IMR-90 (cell line): ENCODE measurements at places on chromosomes 4 and X.

DNA sequence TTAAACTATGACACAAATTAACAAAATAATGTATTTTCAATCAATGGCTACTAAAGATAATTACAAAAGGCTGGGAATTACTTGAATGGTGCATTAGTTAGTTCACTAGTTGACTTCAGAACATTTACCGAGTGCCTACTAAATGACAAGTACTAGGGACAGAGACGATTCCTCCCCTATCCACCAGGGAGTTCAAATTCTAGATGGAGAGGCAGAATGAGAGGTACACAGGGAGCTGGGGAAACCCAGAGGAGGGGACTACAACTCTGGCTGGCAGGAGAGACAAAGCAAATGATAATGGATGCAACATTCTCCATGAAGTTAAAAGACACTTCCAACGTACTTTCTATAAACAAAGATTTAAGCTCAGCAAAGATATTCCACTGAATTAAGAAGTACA lies 43.1 kb upstream of the MCF2 start:
- no peak for DNase-seq

- DNase-seq: peak; percentile 89
Measured at GRCh38 chrX:10173331-10173900, 16.6 kb downstream of the CLCN4 start.

GRCh38 chr4:63906660-63907183 lies 502.5 kb downstream of the TECRL start:
- DNase-seq: no peak

DNA sequence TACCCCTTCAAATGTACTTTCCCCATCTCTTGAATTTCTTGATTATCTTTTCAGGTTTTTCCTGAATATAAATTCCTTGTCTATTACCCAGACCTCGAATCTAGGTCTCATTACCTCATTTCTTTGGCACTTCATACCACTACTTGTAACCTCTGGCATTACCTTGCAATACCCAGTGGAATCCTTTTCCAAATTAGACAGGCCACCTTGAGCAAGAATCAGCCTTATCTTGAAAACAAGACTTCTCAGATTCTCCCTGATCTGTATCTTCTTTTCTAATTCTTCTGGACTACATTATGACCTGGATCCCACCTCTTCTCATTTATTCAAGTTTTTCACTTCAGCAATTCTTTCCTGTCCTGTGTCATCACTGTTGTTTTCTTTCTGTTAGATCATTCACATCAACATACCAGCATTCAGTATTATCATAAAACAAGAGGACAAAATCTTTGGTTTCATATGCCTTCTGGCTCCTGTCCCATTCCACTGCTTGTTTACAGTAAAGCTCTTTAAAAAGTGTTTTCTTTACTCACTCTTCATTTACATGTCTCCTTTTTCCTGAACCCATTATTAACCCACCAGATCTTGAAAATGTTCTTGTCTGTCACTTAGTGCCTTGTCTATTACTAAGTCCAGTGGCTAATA lies 275.6 kb upstream of the HS3ST1 start:
- DNase-seq: peak; percentile 43

- no peak for DNase-seq
Measured at GRCh38 chr4:140875746-140876452, 119.7 kb upstream of the TBC1D9 start.

DNA sequence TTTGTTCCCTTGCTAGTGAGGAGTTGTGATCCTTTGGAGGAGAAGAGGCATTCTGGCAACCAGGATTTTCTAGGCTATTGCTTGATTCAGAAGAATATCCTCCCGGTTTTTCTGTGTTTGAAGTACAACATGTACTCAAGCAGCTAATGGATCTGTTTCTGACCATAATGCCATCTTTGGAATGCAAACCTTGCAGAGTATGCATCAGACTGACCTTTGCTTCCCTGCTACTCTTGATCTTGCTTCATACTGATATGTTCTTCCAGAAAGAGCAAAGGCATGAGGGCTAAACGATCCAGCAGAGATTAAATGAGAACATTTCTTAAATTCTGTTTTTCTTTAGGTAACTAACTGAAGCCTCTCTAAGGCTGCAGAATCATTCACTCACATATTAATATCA lies 265.4 kb upstream of the SLC7A11 start:
- DNase-seq: peak; percentile 69

GRCh38 chr4:52848254-52848653 lies 13.9 kb upstream of the RASL11B start:
- no peak for DNase-seq

DNA sequence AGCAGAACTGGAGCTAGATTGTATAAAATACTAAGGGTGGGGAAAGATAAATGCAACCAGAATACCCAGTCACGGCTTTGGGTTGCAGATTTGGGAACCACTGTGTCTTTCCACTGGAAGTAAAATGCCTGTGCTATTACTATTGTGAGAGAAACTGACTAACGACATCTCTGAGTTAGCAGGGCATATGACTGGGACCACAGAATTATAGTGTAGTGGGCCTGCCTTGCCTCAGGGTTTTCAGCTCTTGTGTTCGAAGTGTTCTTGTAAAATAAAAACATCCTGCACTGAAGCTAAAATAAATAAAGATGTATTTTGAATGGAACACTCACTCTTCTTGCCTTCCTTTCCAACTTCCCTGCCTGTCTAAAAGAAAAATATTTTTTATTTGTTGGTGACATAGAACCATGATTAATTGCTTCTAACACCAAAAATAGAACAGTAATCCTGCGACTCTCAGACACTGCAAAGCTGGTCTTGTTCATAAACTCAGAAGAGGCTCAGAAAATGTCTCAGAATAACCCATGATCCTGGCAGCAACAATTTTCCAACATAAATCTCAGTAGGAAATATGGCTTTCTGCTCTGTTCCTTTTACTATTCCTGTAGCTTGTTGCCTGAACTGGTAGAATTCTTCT lies 104.2 kb downstream of the FAM47B start:
- no peak for DNase-seq

DNA sequence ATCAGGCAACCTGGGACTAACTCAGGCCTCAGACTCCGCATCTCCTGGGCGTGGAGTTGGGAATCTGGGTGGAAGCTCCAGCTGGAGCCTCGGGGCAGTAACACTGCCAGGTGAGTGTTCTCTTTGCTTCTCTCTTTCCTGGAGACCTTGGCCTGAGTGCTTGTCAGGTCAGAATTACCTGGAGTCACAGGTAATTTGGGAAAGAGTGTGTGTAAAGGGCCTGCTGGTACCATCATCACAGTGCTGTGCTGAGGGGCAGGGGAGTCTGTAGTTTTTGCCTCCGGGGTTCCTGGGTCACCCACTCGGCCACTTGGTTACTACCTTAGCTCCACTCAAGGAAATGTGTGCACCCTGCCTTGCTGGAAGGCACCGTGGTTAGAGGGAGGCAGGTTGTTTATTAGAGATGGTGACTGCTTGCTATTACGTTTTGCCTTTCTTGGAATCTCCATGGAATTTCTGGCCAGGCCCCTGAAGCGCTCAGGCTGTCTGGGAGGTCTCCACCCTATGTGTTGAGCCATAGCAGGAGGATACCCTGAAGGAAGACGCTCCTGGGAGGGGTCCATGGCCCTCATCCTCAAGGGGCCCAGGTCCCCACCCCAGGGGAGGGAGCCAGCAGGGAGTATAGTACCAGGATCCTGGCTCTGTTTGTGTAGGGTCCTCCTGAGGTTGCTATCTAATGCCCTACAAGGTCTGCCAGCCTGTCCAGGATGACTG lies 2.9 kb downstream of the GPR78 start:
- no peak for DNase-seq

- DNase-seq: peak; percentile 75
Measured at GRCh38 chrX:40169193-40170101, 71.7 kb upstream of the BCOR start.

- no peak for DNase-seq
Measured at GRCh38 chr4:22848332-22848731, 155.6 kb downstream of the GBA3 start.

- DNase-seq: no peak
Measured at GRCh38 chr4:151103758-151104157, 4.3 kb downstream of the RPS3A start.

- no peak for DNase-seq
Measured at GRCh38 chr4:14924076-14924811, 78.0 kb upstream of the CPEB2 start.

DNA sequence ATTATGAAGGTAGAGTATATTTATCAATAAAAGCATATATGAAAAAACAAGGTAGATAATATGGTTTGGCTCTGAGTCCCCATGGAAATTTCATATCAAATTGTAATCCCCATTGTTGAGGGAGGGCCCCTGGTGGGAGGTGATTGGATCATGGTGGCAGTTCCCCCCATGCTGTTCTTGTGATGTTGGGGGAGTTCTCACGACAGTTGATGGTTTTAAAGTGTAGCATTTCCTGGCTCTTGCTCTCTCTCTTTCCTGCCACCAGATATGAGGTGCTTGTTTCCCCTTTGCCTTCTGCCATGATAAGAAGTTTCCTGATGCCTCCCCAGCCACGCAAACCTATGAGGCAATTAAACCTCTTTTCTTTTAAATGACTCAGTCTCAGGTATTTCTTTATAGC lies 260.4 kb downstream of the PPARGC1A start:
- DNase-seq: no peak

GRCh38 chr4:53459548-53459947 lies 82.1 kb downstream of the FIP1L1 start:
- DNase-seq: peak; percentile 60

- peak; percentile 95 for DNase-seq
Measured at GRCh38 chr4:158020734-158021346, 152.0 kb downstream of the GASK1B start.

GRCh38 chrX:72110876-72111708 lies 20.6 kb downstream of the RTL5 start:
- DNase-seq: no peak

DNA sequence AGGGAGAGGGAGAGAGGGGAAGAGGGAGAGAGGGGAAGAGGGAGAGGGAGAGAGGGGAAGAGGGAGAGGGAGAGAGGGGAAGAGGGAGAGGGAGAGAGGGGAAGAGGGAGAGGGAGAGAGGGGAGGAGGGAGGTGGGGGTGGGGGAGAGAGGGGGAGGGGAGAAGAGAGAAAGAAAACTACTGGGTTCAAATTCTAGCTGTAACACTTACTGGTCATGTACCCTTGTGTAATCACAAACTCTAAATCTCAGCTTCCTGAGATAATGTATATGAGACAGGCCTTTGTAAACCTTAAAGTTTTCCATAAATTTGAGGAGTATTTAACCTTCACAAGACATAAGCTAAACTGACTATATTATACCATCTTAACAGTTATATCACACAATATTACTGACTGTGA lies 109.1 kb downstream of the FGF16 start:
- no peak for DNase-seq

GRCh38 chr4:166827167-166827566 lies 407.1 kb downstream of the SPOCK3 start:
- no peak for DNase-seq

GRCh38 chr4:26984896-26985295 lies 124.3 kb downstream of the STIM2 start:
- DNase-seq: no peak

DNA sequence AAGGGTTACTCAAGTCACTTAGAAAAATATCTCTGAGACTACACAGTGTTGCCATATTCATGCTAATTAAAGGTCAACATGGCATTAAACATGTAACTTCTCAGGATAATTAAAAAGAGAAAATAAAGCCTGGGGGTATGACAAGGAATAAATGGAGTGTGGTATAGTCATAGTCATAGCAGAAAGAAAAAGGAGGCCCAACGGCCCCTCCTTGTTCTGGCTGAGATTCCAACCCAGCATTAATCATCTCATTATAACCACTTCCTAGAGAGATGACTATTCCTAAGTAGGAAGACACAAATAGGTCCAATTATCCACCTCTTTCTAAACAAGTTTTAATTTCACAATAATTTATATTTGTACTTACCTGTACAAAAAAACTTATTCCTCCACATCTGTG lies 778.4 kb upstream of the AADAT start:
- no peak for DNase-seq

GRCh38 chrX:86724277-86724676 lies 576.0 kb downstream of the DACH2 start:
- no peak for DNase-seq

GRCh38 chrX:102129473-102129872 lies 4.0 kb downstream of the TCEAL2 start:
- peak; percentile 4 for DNase-seq

- DNase-seq: no peak
Measured at GRCh38 chr4:73831569-73831968, 4.9 kb upstream of the CXCL6 start.

- no peak for DNase-seq
Measured at GRCh38 chr4:68872643-68873502, 57.1 kb downstream of the UGT2B10 start.

GRCh38 chrX:19804151-19804550 lies 83.2 kb downstream of the SH3KBP1 start:
- DNase-seq: no peak

DNA sequence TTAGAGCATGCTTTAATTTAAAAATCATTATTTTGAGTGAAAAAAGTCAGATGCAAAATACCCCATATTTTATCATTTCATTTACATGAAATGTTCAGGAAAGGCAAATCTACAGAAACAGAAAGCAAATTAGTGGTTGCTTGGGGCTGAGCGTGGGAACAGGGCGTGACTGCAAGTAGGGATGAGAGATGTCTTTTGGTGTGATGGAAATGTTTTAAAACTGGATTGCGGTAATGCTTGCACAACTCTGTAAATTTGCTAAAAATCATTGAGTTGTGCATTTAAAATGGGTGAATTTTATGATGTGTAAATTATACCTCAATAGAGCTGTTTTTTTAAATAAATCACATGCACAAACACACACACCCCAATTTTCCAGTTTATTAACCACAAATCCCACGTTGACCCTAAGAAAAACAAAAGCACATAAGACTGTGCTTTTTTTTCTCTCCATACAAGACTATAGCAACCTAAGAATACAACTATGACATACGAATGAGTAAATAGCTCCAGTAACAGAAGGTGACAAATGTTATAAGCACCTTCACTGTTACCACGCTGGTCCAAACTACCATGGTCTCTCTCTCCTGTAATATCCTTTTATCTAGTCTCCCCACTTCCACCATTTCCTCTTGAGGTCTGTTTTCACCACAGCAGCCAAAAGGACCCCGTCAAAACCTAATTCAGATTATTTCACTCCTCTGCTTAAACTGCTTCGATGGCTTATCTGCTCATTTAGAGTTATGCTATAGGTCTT lies 37.2 kb downstream of the FRMD7 start:
- no peak for DNase-seq

DNA sequence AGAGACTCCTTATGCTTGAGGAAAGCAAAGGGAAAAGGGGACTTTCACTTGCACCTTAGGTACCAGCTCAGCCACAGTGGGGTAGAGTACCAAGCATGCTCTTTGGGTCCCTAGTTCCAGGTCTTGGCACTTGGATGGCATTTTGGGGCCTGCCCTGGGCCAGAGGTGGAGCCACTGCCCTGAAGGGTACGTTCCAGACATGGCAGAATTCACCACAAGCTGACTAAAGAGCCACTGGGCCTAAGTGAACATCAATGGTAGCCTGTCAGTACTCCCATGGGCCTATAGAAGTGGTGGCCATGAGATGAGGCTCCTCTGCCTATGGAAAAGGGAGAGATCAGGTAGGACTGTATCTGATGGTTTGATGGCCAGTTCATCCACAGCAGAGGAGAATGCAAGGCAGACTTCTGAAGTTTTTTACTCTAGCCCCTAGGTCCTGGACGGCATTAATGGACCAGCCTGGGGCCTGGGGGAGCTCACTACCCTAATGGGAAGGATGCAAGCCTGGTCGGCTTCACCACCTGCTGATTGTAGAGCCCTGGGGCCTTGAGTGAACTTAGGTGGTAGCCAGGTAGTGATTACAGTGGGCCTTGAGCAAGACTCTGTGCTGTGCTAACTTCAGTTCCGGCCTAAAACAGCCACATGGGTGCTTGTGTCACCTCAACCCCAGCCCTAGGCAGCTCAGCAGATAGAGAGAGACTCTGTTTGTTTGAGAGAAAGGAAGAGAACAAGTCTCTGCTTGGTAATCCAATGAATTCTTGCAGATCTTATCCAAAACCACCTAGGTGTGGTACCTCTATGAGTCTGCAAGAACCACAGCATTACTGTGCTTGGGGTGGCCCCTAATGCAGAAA lies 19.8 kb upstream of the HSFX4 start:
- DNase-seq: no peak
